Stimulated activated naive CD4-positive, alpha-beta T cell treated with Interleukin-2 at 50 U/mL for 16 hours (primary cell): ENCODE measurements at places on chromosomes 7 and 10.

DNA sequence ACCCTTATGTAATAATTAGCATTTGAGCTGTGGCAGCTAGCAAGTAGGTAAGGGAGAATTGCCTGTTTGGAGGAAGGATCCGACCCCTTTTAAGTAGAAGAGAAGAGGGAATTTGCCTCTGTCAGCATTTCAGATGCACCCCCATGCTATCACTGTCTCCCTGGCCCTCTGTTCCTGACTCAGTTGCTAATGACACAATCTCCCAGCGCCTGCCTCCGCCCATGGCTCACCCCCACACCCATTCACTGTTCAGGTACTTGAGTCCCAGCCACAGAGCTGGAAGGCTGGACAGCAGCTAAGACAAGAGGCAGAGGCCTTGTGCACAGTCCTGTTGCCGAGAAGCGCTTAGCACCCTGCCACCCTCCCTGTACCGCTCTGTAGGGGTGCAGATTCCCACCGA lies 512.3 kb upstream of the GALNT17 start:
- no peak for DNase-seq

GRCh38 chr7:159125104-159125954 lies 19.3 kb downstream of the VIPR2 start:
- no peak for DNase-seq

GRCh38 chr7:142196066-142196840 lies 61.6 kb downstream of the PRSS58 start:
- no peak for DNase-seq

- DNase-seq = no peak
These were observed 211.2 kb downstream of the CACNB2 start for GRCh38 chr10:18351421-18351820.

- DNase-seq = no peak
These were observed 1191.9 kb downstream of the CNTNAP2 start for GRCh38 chr7:147308539-147308938.

- DNase-seq = no peak
These were observed 2.6 kb downstream of the PRPF18 start for GRCh38 chr10:13589316-13589715.

DNA sequence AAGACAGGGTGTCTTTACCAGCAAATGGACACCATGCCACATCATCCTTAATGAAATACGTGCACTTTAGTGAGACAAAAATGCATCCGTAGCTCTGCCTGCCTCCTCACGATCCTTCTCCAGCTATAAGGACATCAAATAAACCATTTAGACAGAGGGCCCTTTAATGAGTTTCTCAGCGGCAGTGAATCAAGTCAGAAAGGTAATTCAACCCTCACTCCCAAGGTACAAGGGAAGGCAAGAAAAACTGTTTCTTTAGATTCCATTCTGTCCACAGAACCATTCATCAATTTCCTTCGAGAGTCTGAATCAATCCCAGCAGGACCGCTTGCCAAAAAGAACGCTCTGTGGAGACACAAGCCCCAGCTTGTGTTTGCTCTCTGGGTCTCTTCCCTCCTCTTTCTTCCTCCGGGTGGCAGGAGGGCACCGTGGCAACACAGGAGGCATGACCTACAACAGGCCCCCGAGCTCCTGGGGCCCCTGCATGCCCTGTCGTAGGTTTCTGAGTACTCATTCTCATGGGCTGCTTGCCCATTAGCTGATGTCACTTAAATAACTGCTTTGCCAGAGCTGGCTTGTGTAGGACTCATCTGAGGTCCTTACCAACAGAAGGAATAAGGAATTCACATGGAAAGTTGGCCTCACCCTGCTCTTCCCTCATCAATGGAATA lies 297.8 kb upstream of the PRKCQ start:
- DNase-seq = no peak

GRCh38 chr10:53260213-53260612 lies 487.6 kb upstream of the MBL2 start:
- DNase-seq = no peak

GRCh38 chr10:11831520-11831951 lies 8.4 kb downstream of the PROSER2 start:
- no peak for DNase-seq

DNA sequence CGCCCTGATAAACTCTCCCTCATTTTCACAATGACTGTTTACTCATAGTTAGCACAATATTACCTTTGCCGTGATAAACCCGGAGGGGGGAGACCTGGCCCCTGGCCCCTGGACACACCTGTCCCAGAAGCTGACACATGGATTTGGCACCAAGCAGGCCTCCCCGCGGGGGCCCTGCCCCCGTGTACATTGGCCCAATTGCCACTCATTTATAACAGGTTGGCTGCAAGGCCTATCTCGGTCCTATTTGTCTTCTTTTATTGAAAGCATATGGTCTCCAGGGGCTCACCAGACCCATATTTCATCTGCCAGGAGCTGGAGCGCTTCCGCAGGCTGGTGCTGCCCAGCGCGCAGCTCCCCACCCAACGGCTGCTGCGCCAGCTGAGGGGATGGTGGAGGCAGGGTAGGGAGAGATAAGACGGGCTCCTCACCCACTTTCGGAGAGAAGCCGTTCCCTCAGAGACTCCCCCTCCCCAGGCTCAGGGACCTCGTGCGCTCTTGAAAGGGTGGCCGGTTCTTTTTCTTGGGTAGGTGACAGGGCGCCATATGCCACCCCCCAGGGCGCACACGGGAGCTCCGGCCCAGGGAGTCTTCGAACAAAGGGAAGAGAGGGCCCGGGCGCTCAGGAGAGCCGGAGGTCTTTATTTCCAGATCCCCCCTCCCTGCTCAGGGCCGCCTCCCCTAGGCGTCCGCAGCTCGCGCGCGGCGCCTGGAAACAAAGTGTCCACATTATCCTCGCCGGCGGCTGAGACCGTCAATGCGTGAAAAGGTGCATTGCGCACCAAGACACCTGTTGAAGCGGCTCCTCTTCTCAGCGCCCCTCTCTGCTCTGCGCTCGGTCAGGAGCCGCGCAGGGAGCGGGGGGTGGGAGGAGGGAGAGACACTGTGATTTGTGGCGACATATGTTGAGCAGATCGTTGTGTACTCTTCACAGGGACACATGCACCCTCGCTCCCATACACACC lies 4.3 kb upstream of the NEUROG3 start:
- no peak for DNase-seq

DNA sequence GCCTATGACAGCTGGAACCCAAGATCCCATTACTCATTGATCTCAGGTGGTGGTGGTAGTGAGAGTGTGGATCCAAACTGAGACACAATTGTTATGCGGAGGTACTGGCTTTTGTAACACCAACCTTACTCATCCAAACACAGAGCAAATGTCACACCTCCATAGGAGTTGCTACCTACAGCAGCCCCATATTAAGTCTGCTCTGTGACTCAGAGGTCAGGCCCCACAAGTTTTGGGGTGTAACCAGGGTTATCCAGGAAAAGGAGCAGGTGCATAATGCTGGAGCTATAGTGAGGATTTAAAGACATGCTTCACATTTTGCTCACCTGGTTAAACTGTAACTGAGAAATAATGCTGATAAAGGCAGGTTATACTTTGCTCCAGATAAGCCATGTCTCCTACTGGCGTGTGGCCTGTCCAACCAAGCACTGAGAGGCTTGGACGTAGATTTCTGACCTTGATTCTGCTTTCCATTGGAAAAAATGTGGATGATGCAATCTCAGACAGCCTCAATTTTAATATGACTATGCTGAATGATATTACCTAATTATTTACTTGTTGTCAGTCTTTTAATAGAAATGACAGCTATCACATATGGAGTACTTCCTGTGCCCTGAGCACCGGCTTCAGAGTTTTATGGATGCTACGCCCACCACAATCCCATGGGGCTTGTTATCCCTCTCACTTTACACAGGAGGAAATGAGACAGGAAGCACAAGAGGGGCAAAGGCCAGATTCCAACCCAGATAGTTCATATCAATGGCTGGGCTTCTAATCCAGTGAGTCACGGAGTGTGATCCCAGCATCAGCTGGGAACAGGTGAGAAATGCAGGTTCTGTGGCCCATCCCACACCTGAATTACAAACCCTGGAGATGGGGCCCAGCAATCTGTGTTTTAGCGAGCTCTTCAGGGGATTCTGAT lies 181.3 kb downstream of the CHN2 start:
- no peak for DNase-seq

- DNase-seq = no peak
These were observed 65.2 kb downstream of the CREB3L2 start for GRCh38 chr7:137936509-137937201.

GRCh38 chr10:18647945-18648344 lies 3.4 kb downstream of the NSUN6 start:
- DNase-seq = no peak
